Stimulated activated CD4-positive, alpha-beta T cell treated with anti-CD3 and anti-CD28 coated beads, Interleukin-12 subunit alpha, Interleukin-12 subunit beta, amount 100 ng/mL, for 4 hours (primary cell): ENCODE measurements at places on chromosomes 5 and 9.

DNA sequence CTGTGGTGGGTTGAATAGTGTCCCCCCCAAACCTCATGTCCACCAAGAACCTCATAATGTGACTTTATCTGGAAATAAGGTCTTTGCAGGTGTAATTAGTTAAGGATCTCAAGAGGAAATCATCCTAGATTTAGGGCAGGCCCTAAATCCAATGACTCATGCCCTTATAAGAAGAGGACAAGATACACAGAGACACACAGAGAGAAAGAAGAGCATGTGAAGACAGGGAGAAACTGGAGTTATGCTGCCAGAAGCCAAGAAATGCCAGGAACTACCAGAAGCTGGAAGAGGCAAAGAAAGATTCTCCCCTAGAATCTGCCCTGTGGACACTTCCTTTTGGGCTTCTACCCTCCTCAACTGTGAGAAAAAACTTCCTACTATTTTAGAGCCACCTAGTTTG is 8.8 kb downstream of the FAM13B start:
- DNase-seq: no peak

DNA sequence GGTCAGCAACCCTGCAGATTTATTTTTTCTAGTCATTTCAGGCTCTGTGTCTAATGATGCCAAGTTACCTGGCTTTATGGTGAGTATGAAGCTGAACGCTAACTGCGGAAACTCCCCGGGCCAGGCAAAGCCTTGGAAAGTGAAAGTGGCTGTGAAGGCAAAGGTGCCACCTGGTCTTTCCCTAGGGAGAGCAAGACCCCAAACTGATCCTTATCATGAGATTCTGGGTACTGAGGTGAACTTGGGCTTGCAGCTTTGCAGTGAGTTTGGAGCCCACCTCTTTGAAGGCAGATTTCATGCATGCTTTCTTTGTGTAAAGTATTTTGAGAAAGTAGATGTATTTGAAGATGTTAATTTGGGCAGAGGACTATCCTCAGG is 63.3 kb downstream of the CARTPT start:
- DNase-seq: no peak

GRCh38 chr5:171632616-171633015 is 153.0 kb upstream of the SMIM23 start:
- no peak for DNase-seq

- DNase-seq: no peak
These were observed 661.4 kb upstream of the KLF4 start for GRCh38 chr9:108150736-108151586.

DNA sequence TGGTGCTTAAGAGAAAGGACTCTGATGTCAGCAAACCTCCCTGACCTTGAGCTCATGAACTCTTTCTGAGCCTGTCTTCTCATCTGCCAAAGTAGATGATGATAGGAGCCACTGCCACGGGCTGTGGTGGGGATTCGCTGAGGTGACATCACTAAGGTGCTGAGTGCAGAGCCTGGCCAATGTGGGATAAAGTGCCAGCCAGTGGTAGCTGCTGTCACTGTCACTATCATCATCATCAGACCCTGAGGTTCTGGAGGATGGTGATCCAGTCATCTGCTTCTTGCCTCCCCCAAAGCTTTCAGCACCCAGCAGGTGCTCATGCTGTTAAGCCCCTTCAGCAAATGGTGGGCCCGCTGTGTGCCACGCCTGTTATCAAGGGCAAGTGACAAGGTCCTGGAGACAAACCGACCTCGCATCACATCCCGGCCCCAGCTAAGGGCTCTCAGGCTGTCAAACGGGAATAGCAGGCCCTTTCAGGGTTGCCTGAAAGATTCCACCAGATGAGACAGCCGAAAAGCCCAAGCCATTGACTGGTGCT is 6.4 kb downstream of the FPGS start:
- no peak for DNase-seq

GRCh38 chr9:36039696-36040095 is 3.0 kb downstream of the RECK start:
- no peak for DNase-seq

DNA sequence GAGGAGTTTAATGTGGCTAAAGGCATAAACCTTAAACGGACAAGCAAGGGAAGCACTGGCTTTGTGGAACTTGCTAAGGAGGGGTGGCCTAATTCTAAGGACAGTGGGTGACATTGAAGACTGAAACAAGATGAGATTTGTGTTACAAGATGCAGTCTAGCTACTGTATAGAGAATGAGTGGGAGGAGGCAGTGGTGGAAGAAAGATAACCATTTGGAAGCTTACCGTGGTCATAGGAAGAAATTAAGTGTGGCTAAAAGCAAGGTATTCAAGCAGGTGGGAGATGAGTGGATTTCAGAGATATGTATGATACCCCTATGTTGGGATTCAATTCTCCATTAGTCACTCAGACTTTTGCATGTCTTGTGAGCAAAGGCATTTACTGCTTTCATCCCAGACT is 4.6 kb downstream of the PAM start:
- DNase-seq: no peak

GRCh38 chr9:76452839-76453238 is 6.1 kb upstream of the GCNT1 start:
- DNase-seq: no peak

DNA sequence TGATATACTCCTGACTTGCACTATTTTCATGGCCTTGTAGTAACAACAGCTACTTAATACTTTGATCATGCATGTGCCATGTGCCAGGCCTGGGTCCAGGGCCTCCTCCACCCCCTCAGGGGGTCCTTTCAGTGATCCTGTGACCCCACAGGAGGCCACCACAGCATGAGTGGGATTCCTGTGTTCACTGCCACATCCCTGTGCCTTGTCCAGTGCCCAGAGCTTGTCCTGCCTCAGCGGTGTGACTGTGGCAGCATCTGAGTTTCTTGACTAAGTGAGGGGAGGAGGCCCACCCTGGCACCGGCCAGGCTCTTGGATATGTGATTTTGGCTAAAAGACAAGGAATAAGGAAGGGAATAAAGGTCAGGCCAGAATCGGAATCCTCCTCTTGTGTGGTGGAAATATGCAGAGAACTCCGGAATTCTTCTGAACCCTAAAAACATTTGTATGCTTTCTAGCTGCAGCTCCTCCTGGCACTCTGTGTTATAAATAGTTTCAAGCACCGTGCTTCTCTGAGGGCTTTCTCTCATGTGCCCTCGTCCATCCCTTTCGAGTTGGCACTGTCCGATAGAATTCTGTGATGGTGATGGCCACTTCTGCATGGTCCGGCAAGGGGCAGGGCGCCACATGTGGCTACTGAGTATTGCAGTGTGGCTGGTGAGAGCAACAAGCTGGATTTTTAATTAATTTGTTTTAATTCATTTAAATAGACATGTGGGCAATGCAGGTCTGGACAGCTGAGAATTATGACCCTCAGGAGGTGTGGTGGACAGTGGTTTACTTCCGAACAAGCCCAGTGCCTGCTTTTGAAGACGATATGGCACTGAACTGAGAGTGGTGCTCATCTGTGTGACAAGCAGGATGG is 31.8 kb downstream of the TENT4A start:
- DNase-seq: no peak

DNA sequence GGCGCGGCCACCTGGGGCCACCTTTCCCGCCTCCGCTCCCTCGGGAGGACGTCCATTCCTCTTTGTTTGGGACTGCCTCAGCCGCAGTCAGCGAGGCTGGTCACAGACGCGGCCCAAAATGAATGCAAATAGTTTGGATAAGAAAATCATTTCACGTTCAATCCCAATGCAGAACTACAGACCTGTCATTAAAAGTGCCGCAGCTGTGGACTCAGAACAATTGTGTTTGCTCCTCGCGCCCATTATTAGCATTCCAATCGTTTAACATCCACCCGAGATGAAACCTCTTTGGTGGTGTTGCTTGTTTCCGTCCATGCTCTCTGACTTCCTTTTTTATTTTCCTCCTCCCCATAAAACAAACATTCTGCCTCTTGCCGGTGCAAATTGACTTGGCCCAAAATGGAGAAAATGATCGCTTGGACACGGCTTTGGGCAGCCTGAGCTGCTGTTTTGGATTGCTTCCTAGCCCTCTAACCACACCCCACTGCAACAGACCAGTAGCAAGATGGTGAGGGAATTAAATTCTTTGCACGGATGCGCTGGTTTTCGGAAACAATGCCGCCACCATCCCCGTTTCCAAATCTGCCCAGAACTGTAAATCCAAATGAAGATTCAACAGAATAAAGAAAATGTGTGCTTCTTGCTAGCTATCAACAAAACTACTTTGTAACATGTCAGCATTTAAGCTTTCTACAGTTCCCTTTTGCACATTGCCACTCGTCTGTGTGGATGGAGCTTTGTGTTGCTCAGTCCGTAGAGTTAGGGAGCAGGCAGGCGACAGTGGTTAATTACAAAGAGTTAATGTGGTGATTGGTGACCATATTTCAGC is 784 bp downstream of the NLN start:
- DNase-seq: no peak

DNA sequence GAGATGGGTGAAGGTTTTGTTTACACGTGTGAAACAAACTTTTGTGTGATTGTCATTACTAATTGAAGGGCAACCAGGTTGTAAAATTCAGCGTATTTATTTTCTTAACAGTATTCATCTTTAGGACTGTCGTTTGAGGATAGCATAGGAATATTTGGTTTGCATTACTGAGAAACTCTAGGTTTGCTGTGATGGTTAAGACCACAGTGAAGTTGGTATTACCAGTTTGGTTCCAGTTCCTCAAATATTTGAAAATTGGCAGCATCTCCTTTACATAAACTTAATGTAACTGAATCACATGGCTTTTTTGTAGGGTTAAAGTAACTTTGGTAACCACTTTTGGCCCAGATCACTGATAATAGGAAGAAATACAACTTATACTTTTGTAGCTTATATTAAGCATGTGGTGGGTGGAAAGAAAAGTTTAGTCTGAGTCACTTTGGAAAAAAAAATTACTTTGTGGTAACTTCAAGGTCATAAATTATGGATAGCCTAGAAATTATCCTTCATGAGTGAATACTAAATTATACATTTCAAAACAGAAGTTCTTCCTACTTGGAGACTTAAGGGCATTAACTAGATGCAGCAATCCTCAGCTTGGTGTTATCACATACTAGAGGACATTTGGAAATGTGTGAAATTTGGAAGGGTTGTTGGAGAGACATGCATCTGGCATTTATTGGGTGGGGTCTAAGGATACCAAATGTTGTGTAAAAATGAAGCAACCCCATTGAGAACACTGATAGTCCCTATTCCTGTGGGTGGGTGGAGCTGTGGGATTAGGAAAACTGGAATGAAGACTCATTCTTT is 33.9 kb downstream of the G3BP1 start:
- no peak for DNase-seq

GRCh38 chr9:107258919-107259318 is 24.2 kb upstream of the RAD23B start:
- no peak for DNase-seq

GRCh38 chr5:58545912-58546311 is 37.0 kb upstream of the RAB3C start:
- DNase-seq: no peak

GRCh38 chr9:135489188-135489906 is 9.8 kb downstream of the PPP1R26 start:
- no peak for DNase-seq

DNA sequence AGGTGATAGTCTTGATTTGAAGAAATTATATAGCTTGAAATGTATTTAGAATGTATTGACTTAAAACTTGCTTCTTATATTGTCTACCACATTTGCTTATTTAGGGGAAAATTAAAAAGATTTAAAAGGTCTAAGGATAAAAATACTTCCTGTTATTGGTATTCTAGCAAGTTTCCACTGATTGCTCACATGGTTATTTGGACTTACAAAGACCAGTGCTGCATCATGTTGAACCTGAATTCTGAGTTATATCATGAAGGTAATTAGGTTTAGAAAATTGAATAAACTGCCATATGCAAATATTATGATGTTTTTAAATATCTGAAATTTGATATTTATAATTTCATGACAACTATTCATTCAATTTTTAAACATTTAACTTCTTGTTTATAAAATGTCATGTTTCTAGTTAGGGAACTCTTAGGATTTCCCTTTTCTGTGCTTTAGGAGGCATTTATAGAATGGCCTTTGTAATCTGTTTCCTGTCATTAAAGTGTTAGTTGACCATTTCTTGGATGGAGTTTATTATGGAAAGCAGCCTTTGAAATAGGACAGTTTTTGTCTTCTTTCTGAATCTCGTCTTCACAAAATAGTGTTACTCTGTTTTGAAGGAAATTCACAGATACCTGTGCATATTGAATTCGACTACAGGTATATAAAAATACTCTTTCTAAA is 85.8 kb downstream of the MTREX start:
- DNase-seq: no peak

GRCh38 chr9:126411948-126412284 is 85.3 kb downstream of the MVB12B start:
- DNase-seq: no peak

DNA sequence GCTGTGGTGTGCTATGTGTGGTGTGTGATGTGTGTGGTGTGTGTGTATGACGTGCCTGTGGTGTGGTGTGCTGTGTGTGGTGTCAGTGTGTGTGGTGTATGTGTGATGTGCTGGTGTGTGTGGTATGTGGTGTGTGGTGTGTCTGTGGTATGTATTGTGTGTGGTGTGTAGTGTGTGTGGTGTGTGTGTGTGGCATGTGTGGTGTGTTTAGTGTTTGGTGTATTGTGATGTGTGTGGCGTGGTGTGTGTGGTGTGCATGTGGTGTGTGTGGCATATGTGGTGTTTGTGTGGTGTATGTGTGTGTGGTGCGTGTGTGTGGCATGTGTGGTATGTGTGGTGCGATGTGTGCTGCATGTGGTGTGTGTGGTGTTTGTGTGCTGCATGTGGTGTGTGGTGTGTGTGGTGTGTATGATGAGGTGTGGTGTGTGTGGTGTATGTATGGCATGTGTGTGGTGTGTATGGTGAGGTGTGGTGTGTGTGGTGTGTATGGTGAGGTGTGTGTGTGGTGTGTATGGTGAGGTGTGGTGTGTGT is 18.3 kb upstream of the RNU6ATAC start:
- DNase-seq: no peak

DNA sequence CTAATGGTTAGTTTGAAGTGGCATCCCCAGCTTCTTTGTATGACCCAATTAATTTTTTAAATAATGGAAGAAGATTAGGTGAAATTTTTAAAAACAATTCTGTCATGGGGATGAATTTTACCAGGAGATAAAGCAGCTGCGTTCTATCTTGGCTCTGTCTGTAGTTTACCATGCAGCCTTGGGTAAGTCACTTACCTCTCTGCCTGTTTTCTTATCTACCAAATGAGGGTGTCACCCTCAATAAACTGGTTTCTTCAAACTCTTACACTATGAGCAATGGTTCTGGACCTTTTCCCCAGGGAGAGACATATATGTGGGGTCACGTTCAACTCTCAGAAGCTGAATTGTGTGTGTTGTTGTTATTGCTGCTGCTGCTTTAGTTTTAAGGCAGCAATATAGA is 71.7 kb downstream of the TEX10 start:
- DNase-seq: no peak
